ENCODE measurements at places on chromosomes 3 and 15. TPM values are rescaled to one million over a fixed set of nuclear protein-coding genes. Genes with fewer than 3 reads are reported as not detected.
A peak's percentile ranks its signal among the peaks of the same experiment; 100 is the strongest.

CNTN4 gene
- not detected for total RNA-seq

- no peaks in the 10 kb centered on the region for H3K4me1 ChIP-seq
- no peaks in the 10 kb centered on the region for H3K27me3 ChIP-seq
- no peak overlapping the region for H3K27ac ChIP-seq
- H3K36me3 ChIP-seq: no peaks in the 10 kb centered on the region
- no peak for DNase-seq
- H3K4me3 ChIP-seq: no peak overlapping the region
These were observed 410.6 kb upstream of the THRB start for GRCh38 chr3:24905266-24905665.

PAQR5 gene
- not detected for total RNA-seq

SEMA3G gene
- 1.4 TPM for total RNA-seq

DNA sequence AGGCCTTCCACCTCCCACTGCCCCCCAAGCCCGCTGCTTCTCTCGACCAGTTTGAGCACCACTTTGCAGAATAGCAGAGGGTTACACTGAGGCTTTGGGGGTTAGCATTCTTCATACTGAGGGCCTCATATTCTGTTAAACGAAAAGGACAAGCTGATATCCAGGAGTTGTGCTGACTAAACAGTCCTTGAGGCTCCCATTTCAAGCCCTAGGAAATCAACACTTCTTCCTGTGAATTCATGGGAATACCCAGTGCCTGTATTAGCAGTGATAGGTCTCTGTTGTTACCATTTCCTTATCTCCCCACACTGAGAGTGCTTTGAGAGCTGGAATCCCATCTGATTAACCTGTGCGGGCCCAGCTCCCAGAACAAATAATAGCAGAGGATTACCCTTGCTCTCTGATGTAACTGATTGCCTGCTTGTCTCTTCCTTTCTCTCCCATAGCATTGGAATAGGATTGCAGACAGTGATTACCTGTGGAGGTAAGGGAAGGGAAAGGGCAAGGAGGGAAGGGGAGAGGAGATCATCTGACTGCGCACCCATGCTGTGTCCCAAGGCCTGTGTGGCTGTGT, 930 bp downstream of the FBXW12 start:
- H3K36me3 ChIP-seq: no peaks in the 10 kb centered on the region
- H3K4me1 ChIP-seq: no peaks in the 10 kb centered on the region
- H3K27me3 ChIP-seq: peaks cover 2% of the 10 kb centered on the region

HYAL1 gene
- total RNA-seq: 0.79 TPM

UBE2Q2 gene
- total RNA-seq: 29.9 TPM

DNA sequence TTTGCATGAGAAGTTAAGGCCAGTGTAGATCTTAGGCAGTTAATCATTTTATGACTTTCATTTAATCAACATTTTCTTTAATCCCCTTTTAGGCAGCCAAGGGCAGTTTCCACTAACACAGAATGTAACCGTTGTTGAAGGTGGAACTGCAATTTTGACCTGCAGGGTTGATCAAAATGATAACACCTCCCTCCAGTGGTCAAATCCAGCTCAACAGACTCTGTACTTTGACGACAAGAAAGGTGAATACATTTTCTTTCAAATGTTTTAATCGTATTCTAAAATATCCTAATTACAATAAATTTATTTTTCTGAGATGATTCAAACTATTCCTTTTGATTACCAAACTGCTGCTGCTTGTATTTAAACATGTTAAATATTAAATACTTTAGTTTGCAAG, 843.2 kb downstream of the CADM2 start:
- no peaks in the 10 kb centered on the region for H3K27me3 ChIP-seq
- no peak for DNase-seq
- H3K36me3 ChIP-seq: no peaks in the 10 kb centered on the region
- no peak overlapping the region for H3K4me3 ChIP-seq
- no peak overlapping the region for H3K27ac ChIP-seq
- no peaks in the 10 kb centered on the region for H3K4me1 ChIP-seq

HSPBAP1 gene
- 22.9 TPM for total RNA-seq

FHIT gene
- total RNA-seq: 78.3 TPM

- no peak overlapping the region for H3K4me3 ChIP-seq
- no peaks in the 10 kb centered on the region for H3K4me1 ChIP-seq
- DNase-seq: no peak
- no peak overlapping the region for H3K27ac ChIP-seq
These were observed 61.2 kb downstream of the PEAK1 start for GRCh38 chr15:77358545-77359240.

DNA sequence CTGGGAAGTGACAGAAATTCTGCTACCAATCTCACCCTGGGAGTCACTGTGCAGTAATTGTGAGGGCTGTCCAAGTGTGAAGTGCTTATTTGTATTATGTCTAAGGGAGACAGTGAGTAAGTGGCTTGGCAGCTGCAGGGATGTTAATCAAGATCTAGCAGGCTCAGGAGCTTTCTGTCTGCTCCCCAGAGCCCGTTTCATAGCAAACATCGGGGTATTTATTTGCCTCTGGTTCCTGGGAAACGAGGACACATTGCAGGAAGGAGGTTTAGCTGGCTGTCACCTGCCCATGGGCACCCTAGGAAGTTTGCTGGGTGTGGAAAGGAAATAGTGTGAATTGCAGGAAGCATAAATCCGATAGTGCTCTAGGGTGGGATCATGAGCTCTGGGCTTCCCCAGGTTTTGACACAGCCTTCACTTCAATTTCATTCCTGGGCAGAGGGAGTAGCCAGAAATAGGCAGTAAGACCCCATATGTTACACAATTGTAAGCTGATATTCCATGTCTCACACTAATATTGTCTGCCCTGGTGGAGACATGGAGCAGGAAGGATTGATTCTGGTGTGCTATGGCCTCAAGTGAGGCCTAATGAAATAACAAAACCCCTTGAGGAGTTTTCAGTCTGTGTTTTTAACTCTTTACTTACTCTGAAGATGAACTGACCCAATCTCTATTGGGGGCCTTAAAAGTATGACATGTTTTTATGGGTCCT, 74.1 kb upstream of the MITF start:
- H3K27me3 ChIP-seq: no peaks in the 10 kb centered on the region
- no peak overlapping the region for H3K4me3 ChIP-seq
- DNase-seq: no peak
- no peaks in the 10 kb centered on the region for H3K4me1 ChIP-seq

IREB2 gene
- total RNA-seq: 67.1 TPM

DNA sequence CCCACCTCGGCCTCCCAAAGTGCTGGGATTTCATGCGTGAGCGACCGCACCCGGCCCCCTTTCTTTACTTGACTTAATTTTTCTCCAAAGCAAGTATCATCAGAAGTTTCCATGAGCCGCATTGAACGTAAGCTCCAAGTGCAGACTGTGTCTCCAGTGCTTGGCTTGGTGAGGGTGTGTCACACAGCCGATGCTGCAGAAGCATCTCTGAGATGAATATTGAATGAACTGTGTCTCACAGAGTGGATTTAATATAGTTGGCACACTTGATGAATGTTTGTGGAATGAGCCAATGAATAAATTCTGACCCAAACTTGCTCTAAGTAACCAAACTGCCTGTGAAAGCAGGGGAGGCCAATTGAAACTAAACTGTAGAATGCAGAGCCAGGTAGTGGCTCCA, 159.4 kb upstream of the KBTBD8 start:
- peaks cover 8% of the 10 kb centered on the region for H3K27me3 ChIP-seq
- no peak for DNase-seq
- H3K4me1 ChIP-seq: no peaks in the 10 kb centered on the region
- H3K36me3 ChIP-seq: no peaks in the 10 kb centered on the region
- H3K27ac ChIP-seq: no peak overlapping the region

DNA sequence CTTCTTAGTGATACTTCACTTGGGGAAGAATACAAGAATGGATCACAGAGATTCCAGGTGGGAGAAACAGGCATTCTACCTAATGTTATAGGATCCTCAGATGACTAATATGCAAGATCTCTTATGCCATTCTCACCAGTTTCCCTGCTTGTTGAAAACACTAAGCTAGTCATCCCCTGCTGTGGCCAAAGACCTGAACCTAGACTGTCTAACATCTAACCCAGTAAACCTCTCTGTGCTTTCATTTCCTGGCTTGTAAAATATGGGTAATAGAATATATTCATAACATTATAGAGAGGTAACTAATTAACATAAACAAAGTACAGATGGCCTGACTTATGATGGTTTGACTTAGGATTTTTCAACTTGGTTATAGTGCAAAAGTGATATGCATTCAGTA, 776.3 kb downstream of the TUSC7 start:
- no peaks in the 10 kb centered on the region for H3K36me3 ChIP-seq
- no peak overlapping the region for H3K27ac ChIP-seq
- H3K4me1 ChIP-seq: no peaks in the 10 kb centered on the region
- DNase-seq: no peak

APEH gene
- total RNA-seq: 162 TPM

DNA sequence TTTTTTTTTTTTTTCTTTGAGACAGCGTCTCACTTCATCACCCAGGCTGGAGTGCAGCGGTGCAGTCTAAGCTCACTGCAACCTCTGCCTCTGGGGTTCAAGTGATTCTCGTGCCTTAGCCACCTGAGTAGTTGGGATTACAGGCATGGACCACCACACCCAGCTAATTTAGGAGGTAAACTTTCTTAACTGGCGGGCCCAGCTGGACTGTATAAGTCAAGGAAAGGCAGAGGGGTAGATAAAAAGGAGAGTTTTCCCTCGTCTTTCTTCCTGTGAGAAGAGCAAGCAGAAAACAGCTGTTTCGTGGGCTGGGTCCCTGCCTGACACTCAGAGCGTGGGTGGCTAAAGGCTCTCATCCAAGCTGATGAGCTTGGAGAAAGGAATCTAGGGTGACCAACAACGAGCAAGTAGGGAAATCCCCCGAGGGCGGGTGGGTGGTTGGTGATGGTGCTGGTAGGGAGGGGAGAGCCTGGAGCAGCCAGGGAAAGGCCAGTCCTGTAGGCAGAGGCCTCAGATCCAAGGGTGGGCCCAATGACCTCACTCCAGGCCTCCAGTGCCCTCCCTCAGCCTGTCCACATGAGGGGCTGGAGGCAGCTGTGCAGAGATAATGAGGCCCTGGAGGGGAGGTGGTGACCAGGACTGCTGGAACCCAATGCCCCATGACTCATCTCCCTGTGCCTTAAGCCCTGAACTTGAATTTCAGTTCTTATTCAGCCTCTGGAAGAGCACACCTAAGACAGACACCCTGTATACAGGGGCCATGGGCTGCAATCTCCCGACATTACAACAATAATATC, 43.1 kb upstream of the LIMD1 start:
- no peak overlapping the region for H3K4me3 ChIP-seq
- no peak overlapping the region for H3K27ac ChIP-seq
- no peaks in the 10 kb centered on the region for H3K4me1 ChIP-seq
- peaks cover 9% of the 10 kb centered on the region for H3K36me3 ChIP-seq
- no peaks in the 10 kb centered on the region for H3K27me3 ChIP-seq

GRCh38 chr3:61638741-61639140, 77.4 kb downstream of the PTPRG start:
- H3K27me3 ChIP-seq: no peaks in the 10 kb centered on the region
- H3K36me3 ChIP-seq: no peaks in the 10 kb centered on the region
- no peaks in the 10 kb centered on the region for H3K4me1 ChIP-seq
- DNase-seq: no peak

DNA sequence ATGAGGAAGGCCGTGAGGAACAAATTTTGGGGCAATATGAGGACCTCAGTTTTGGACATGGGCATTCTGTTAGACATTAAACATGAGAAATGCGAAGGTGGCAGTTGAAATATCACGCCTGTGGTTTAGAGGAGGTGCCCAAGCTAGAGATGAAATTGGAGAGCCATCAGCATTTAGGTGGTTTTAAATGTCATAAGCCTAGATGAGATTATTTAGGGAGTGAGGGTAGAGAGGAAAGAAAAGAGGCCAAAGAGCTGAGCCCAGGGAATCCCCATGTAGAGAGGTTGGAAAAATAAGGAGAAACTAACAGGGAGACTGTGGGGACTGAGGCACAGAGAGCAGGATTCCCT, 14.9 kb downstream of the RTP1 start:
- H3K4me3 ChIP-seq: no peak overlapping the region
- no peaks in the 10 kb centered on the region for H3K4me1 ChIP-seq
- no peaks in the 10 kb centered on the region for H3K27me3 ChIP-seq
- H3K36me3 ChIP-seq: no peaks in the 10 kb centered on the region

DNA sequence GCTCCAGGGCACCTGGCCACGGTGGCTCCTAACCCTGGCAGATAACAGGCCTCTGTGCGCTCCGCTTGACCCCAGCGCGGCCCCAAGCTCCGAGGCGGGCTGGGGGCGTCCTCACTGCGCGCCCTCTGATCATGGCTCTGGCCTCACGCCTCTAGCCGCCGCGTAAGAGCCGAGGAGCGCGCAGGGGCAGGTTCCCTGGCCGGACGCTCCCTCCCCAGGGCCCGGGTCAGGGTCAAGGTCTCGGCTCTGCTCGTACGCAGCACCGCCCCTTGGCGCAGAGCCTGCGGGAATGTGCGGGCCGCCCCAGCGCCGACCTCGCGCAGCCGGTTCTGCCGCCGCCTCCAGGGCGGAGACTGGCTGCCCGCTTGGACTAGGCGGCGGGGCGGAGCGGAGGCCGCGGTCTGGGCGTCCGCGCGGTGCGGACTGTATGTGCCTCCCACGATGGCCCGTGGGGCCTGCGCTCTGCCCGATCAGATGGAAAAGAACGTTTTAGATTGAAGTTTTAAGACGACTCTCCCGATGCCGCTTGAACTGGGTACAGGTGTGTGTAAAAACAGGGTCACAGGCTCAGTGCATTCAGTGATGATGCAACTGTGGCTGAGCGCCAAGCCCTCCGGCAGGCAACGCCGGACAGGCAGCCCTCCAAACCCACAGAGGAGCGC, 40.8 kb downstream of the CHST14 start:
- no peaks in the 10 kb centered on the region for H3K4me1 ChIP-seq
- H3K27ac ChIP-seq: no peak overlapping the region
- peaks cover 68% of the 10 kb centered on the region for H3K27me3 ChIP-seq
- DNase-seq: no peak
- H3K4me3 ChIP-seq: peak overlapping the region; percentile 40
- no peaks in the 10 kb centered on the region for H3K36me3 ChIP-seq

DNA sequence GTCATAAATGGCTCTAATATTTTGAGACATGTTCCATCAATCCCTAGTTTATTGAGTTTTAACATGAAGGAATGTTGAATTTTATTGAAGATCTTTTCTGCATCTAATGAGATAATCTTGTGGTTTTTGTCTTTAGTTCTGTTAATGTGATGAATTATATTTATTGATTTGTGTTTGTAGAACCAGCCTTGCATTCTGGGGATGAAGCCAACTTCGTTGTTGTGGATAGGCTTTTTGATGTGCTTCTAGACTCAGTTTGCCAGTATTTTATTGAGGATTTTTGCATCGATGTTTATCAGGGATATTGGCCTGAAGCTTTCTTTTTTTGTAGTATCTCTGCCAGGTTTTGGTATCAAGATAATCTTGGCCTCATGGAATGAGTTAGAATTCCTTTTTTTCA, 72.0 kb upstream of the CD96 start:
- H3K27ac ChIP-seq: no peak overlapping the region
- no peaks in the 10 kb centered on the region for H3K36me3 ChIP-seq
- H3K27me3 ChIP-seq: peaks cover 3% of the 10 kb centered on the region
- DNase-seq: no peak
- no peak overlapping the region for H3K4me3 ChIP-seq

TMEM207 gene
- total RNA-seq: not detected

DNA sequence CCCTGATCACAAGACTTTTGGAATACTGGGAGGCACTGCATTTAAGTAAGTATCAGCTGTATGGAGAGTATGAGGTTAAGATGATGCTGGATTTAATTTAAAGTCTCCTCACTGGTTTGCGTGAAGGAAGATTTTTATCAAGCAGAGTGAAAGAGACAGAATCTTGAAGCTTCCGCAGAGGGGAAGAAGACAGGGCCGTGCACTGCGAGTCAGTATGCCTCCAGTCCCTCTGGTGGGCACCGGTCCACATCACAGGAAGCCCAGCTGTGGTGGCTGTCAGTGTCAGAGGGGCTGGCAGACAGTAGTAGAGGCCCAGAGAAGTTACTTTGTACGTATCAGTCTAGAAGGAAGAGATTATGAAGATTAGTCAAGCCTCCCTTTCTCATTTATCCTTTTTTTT, 379.0 kb upstream of the TPRG1 start:
- H3K27me3 ChIP-seq: no peaks in the 10 kb centered on the region
- DNase-seq: no peak
- H3K4me1 ChIP-seq: peaks cover 6% of the 10 kb centered on the region
- H3K4me3 ChIP-seq: no peak overlapping the region
- H3K27ac ChIP-seq: no peak overlapping the region
